ENCODE measurements at places on chromosomes 2 and 18.

GRCh38 chr18:43917520-43917919 lies 640.2 kb upstream of the SYT4 start:
- DNase-seq: no peak

DNA sequence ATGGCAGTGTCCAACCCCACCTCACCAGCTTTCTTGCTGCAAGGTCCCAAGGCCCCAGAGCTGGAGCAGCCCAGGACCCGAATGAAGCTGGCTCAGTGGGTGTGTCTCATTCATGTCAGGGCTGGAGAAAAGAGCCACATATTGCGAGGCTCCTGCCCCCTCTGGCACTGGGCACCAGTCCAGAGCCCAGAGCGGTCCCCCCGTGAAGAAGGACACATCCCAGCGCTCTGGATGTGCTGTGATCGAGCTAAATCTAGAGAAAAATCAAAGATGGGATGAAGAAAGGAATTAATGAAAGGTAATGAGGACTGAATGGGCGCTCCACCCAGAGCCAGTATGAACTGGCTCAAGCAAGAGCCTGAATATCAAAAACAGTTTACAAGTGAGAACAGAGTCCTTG lies 13.3 kb upstream of the MPV17 start:
- DNase-seq: no peak

DNA sequence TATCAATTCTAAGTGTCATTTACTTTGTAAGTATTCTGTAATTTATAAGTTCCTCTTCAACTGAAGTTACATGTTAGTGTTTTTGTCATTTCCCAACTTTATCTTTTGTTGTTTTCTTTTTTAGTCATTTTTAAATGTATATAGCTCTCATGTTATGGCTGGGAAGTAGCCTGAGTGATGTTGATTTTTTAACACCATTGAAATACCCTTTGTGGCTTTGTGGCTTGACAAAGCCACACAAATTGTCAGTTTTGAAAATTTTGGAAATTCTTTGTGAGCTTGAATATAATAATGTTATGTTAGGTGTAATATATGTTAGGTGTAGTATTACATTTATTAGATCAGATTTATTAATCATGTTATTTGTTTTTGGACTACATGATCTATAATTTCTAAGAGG lies 16.7 kb downstream of the DNAJC10 start:
- no peak for DNase-seq

DNA sequence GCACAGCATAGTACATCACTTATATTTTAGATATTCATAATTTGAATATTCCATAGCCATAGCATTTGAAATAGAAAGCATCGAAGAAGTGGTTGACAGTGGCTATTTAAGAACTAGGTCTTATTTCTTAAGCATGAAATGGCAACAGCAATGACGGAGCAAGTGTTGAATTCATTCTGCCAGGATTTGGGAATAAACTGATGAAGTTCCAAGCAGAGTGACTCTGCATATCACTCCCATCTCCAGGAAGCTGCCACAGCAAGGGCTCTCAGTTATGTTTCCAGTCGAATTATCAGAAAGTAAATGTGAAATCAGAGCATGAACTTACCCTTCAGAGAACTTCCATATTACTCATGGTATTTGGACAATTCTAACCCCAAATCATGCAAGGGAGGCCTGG lies 208.1 kb downstream of the IKZF2 start:
- DNase-seq: no peak

- DNase-seq: no peak
Observed at GRCh38 chr2:204004912-204005311, 68.3 kb downstream of the ICOS start.

DNA sequence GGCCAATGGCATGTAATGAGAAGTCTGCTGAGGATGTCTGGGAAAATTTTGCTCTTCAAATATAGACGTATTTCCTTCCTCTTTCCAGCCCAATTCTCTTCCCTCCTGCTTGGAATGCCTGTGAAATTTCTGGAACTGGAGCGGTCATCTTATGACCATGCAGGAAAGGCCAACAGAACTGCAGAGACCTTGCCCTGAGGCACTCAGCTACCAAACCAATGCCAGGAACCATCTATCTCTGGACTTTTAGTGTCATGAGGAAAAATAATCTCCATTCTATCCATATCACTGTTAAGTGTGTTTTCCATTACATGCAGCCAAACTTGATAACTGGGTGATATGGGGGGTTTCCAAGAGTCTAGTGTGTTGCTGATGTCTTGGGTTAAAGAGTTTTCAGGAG lies 363.7 kb downstream of the SLC4A3 start:
- no peak for DNase-seq

DNA sequence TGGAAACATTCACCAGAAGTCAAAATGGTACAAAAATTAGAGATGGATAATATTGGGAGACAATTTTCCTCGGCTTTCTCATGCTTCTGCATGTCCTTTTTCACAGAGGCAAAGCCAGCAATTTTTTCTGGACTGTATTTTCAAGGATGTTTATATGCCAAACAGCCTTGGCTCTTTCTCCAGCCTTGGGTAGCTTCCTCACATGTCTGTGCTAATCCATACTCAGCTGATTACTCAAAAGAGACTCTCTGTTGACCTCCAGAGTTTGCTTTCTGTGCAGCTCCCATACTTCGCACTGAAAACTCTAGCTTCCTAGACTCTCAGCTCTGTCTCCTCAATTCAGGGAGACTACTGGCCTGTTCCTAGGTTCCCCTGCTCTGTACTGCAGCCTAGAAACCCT lies 10.6 kb downstream of the C18orf63 start:
- no peak for DNase-seq

DNA sequence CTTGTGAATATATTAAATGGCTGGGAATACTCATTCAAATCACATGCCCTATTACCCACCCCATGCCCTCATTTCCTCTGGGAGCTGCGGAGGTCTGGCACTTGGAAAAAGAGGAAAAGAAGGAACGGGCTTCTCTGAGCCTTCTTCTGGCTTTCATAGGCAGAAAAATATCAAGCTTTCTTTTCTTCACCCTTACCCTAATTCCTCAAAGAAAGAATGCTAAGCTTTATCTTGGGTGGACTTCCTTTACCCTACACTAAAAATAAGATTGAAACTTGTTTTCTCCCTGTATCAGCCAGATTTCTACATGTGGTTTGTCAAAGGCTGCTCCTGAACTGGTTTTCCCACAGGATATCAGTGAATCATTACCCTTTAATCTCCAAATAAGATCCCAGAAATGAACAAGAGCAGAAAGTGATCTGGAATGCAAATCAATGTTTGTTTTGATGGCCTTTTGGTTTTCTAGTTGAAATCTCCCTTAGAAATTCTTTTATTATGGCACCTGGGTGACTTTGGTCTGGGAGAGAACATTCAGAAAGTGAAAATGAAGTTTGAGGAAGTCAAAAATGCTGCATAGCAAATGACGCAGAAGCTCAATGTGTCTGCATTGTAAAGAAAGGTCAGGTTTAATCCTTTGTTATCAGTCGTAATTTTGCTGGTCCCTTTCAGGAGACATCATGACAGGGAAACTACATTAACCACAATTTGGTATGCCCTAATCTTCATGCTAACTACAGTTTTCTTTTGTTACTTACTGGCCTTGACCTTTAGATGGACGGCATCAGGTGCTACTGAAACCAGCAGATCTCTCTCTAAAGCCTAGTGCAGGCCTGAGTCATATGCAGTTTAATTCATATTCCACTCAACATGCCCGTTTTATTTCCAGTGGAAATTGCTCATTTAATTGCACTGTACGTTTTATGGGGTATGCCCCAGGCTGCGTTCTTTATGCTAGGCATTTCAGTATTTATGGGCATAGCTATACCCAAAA lies 46.6 kb upstream of the HNRNPA3 start:
- DNase-seq: no peak

GRCh38 chr2:126856403-126856802 lies 42.3 kb upstream of the TEX51 start:
- DNase-seq: no peak
